ENCODE measurements at places on chromosomes 1 and 21.

GRCh38 chr1:58047265-58047858 is 499.2 kb downstream of the OMA1 start:
- peak; percentile 44 for DNase-seq

- no peak for DNase-seq
Observed at GRCh38 chr21:34191876-34192275, 118.5 kb downstream of the MRPS6 start.

GRCh38 chr21:41833497-41834115 is 45.5 kb downstream of the PRDM15 start:
- no peak for DNase-seq

DNA sequence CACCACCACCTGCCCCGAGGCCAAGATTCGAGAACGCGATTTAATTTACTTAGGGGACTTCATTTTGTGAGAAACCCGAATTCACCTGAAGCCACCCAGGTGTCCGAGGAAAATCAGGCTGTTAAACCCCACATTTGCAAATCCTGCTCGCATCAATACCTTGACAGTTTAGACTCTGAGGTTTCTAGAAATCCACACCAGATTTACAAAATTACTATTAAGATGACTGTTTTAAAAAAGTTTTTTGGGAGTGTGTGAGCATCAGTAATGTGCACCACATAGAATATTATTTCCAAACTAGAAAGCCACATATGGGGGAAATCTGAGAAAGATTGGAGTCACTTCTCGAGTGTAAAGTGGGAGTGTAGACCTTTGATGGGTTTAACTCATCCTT is 685 bp downstream of the RIMKLA start:
- no peak for DNase-seq

GRCh38 chr1:7418442-7419080 is 352.5 kb upstream of the VAMP3 start:
- no peak for DNase-seq

DNA sequence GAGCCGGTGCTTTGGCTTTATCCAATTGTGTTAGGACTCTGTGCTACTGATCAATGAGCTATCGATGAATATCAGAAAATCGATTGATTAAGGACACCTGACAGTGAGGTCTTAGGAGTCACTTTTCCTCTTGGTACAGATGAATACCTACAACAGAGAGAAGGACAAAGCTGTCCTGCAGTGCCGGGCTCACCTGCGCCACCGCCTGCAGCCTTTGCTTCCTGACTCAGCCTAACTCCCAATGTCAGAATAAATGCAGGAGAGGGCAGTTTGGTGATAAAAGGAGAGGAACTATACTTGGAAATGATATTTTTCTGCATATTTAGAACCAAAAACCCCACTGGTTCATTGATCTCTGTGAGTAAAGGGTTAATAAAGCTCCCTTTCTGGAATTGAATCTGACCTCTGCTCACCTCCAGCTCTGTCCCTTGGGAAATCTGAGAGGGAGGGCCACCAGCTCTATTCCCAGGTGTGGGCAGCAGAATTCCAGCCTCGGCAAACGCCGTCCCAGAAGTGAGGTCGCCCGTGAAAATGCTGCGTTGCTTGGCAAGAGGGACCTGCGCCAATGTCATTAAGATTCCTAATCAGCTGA is 39.3 kb downstream of the POFUT2 start:
- no peak for DNase-seq

GRCh38 chr1:10796029-10796944 is at the start of gene CASZ1:
CASZ1 (minus strand) TSS chr1:10796646; CDS start chr1:10693889, 102,757 bp downstream.
- no peak for DNase-seq

GRCh38 chr1:155261493-155261851 is 688 bp downstream of the SCAMP3 start:
- peak; percentile 58 for DNase-seq

GRCh38 chr1:200834383-200834782 is 38.4 kb upstream of the GPR25 start:
- no peak for DNase-seq

DNA sequence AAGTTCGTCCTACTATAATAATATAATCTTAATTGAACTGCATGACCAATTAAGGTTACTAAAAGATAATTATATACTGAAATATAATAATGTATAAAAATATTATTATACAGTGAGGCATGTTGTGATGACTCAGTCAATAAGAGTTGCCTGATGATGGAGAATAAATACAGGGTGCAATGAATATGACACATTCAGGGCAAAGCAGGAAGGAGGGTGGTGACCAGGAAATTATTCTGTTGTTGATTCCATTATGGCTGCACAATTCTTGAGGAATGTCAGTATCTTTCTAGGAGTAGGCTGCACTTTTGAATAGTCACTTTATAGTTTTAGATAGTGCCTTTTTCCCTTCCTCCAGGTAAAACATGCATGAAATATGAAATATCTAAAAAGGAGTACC is 46.4 kb upstream of the RGS21 start:
- DNase-seq: no peak

DNA sequence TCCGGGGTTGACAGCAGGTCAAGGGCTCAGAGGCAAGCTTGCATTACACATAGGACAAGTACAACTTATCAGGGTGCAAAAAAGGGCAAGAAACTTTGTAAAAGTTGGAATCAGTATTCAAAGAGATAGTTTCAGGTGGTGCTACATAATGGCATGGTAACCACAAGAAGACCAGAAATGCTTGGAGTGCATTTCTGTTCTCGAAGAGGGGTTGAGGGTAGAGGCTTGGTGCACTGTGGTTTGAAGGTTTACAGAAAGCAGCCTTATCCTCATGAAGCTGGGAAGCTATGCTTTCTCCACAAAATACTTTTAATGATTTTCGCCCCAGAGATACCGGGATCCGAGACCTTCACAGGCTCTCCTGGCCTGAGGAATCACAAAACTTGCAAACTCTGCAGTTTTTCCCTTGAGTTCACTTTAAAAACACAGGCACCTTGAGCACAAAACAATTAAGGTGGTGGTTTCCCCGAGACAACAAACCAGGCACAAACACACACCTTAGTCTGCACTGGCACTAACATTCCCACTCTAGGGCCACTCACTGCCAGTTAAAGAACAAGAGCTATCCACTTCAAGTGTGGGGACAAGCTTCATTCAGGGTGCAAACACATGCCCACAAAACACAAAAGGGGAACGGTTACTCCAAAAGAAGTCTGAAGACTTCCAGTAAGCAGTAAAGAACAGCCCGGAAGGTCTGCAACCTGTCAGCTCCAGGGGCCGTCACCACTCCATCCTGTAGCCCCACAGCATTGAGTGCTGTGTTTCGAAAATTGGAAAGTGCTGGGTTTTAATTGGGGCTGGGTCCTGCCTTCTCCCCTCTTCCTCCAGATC is 29.8 kb upstream of the NFIA start:
- peak; percentile 4 for DNase-seq

DNA sequence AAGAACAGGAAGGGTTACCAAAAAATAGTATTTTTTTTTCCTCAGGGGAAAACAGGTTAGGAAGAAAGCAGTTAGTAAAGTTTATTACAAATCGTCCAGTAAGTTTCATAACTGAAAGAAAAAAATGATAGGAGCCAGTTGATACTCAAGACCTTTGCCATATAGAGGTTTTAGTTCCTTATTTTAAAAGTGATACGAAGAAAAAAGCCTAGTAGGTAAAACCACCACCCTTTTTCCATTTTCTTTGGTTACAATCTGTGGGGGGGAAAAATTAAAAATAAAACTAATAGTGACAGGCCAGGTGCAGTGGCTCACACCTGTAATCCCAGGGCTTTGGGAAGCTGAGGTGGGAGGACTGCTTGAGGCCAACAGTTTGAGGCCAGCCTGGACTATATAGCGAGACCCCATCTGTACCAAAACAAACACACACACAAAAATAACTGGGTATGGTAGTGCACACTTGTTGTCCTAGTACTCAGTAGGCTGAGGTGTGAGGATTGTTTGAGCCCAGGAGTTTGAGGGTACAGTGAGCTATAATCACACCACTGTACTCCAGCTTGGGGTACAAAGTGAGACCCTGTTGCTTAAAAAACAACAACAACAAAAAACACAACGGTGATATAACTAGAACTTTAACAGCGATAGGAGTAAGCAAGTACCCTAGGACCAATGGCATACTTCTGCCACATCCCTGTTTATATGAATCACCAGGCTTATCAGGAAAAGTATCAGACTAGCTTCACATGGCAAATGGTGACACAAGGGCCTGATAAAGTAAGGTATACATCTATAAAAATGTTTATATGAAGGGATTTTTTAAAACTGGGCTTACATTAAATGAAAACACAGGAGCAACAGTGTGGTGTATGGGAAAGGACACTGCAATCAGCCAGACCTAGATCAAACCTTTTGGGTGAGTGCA is 5.4 kb downstream of the TMEM59 start:
- DNase-seq: no peak

GRCh38 chr1:184379111-184379752 is 7.6 kb upstream of the C1orf21 start:
- no peak for DNase-seq

GRCh38 chr1:245988393-245989078 is 518.5 kb downstream of the SMYD3 start:
- DNase-seq: no peak

DNA sequence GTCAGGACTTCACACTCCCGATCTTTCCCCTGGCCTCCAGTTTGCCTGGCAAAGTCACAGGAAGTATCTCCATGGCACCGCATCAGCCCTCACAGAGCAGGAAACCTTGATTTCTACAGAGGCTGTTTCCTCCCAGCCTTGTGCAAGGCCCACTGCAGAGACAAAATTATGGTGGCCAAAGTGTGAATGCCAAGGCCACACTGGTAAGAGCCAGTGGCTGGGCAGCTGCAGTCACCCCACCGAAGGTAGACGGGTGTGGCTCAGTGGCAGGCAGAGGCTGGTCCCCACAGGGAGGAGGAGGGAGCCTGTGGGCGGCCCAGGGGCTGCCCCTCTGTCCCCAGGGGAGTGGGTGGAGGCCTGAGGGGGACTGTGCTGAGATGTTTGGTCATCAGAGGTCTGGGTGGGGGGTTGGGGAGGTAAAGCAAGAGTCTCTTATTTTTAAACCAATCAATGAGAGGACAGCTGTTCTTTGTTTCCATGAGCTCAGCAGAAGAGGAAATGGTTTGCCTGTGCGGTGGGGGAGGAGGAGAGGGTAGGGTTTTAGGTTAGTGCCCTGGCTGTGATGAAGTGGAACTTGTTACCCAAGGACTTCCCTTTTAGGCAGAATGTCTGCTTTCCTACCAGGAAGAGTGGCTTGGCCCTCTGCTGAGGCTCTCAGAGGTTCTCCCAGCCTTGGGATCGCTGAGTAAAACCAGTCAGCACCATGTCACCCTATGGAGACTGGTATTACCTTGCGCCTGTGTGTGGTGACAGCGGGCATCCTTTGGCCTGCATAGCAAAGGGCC is 18.0 kb upstream of the BTG2 start:
- DNase-seq: peak; percentile 91

GRCh38 chr1:237910834-237911233 is 20.1 kb upstream of the ZP4 start:
- DNase-seq: no peak

DNA sequence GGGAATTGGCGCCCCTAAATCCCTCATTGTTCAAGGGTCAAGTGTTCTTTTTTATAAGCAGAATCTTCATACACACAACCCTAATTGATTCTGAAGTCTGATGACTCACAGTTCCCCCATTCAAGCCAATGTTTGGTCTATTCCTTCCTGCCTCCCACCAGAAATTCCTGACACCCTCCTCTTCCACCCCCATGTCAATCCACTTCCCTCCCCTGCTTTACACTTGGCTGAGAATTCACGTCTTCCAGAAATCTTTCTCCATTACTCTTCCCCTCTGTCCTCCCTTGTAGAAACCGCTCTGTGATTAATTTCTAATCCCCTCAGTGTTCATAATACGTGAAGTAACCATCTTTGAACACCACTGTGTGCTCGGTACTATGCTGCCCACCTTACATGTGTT is 76.2 kb upstream of the CD34 start:
- no peak for DNase-seq

- peak; percentile 54 for DNase-seq
Observed at GRCh38 chr1:2314803-2315673, 76.3 kb downstream of the MORN1 start.

DNA sequence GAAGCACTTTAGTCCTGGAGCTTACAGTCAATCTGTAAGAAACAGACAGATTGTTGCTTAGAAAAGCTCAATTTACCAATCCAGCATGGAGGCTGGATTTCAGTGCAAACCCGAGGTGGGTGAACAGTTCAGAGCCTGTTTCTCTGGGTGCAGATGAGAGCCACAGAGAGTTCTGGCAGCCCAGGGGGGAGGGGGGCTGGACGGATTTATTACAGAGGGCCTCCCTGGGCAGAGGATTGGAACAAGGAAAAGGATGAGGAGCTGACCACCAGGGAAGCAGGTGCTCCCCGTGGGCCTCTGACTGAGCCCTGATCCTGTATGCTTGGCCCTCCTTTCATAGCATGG is 38.0 kb upstream of the EPS8L3 start:
- no peak for DNase-seq

DNA sequence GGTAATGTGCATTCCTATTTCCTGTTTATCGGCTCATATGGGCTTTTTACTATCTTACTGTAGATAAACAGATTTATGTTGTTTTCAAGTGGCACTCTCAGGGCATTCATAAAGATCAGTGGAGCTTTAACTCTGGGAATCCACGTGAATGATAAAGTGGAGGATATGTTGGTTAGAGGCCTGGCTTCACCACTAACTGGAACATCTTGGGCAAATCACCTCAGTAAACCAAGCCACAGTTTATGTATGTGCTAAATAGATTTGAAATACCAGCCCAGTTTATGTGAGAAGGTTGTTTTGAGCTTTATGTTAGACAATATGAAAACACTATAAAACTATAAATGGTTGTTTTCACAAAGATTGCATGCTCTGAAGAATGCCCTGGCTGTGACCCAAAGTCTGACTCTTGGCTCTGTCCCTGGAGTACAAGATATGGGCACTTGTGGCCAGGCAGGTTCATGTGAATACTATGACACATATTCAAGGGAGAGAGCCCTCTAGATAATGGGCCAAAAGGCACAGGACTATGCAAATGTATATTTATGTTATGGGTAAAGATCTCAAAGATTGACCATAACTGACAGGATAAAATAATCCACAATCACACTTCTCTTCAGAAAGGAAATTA is 36.7 kb downstream of the FAM163A start:
- DNase-seq: no peak

DNA sequence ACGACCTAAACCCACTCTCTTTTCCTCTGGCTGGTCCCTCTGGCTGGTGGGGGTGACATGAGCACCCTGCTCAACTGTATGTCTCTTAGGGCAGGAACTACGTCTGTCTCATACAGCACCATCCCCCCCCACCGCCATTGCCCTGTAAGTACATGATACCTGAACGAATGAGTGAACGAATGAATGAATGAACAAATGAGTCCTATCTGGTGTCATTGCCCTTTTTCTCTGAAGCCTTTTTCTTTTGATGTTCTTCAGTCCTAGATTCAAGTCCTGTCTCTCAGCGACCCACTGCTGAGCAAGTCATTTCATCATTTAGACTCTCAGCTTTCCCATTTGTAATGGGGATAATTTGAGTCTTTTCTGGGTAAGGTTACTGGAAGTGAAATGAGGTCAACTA is 10.8 kb downstream of the MATN1 start:
- no peak for DNase-seq

GRCh38 chr1:89952605-89953130 is 42.2 kb upstream of the ZNF326 start:
- no peak for DNase-seq

Data from activated naive CD4-positive, alpha-beta T cell treated with anti-CD3 and anti-CD28 coated beads for 36 hours (primary cell).